ENCODE measurements at places on chromosomes 13 and 19.

DNA sequence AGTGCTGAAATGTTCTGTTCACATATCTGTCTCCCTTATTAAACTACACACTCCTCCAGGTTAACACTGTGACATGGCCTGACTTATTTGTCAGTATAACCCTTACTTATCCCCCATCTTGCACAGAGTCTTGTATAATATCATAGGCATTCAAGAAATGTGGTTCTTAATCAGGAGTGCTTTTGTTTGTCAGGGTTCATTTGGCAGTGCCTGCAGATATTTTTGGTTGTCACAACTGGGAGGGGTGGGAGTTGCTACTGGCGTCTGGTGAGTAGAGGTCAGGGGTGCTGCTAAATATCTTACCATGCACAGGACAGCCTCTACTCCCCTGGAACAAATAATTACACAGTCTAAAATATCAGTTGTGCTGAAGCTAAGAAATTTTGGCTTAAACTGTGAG lies 20.4 kb upstream of the OBI1 start:
- DNase-seq: no peak

DNA sequence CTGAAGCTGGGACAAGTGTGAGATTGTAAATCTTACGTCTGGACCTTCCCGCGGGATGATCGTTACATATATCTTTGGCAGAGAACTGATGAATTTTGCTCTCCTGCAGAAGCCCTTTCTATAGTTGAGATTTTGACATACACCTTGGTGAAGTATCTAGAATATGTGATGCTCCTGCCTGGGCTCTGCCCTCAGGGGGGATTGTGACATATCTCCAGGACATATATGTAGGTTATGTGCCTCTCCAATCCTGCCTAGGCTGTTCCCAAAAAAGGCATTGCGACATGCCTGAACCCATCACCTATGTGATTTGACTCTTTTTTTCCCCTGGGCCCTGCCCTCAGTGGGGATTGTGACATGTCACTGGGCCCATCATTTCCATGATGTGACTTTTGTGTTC lies 76.6 kb downstream of the ZNF208 start:
- no peak for DNase-seq

GRCh38 chr13:27526516-27526915 lies 76.2 kb upstream of the MTIF3 start:
- DNase-seq: no peak

DNA sequence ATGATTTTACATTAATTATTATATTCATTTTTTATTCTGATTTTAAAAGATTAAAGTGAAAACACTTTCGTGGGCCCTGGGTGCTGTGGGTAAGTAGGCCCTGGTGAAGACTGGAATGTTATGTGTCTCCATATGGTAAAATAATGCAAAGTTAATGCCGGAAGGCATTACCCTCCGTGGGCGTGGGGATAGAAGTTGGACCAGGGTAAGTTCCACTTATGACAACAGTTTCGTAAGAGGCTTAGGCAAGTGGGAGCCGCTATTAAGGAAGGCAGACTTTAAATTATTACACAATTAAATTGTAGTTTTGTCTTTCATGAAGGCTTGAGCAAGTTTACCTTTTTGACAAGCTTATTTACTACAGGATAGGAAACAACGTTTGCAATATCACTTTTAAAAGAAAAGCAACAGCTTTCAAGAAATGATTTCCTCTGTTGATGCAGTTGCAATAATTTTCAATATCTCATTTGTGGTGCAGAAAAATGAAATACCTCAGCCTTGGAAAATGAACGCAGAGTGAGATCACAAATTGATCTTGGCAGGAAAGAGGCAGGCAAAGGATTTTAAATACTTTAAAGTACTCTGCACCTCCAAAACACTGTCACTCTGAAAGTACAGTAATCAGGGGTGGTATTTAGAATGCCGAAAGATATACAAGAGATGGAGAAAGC lies 310.6 kb downstream of the DCT start:
- peak; percentile 37 for DNase-seq

GRCh38 chr19:43555185-43555770 lies 20.0 kb downstream of the XRCC1 start:
- peak; percentile 68 for DNase-seq

GRCh38 chr19:17933414-17934129 lies 757 bp downstream of the CCDC124 start:
- DNase-seq: no peak

- no peak for DNase-seq
Observed at GRCh38 chr19:40721936-40722661, 5.2 kb downstream of the ITPKC start.

DNA sequence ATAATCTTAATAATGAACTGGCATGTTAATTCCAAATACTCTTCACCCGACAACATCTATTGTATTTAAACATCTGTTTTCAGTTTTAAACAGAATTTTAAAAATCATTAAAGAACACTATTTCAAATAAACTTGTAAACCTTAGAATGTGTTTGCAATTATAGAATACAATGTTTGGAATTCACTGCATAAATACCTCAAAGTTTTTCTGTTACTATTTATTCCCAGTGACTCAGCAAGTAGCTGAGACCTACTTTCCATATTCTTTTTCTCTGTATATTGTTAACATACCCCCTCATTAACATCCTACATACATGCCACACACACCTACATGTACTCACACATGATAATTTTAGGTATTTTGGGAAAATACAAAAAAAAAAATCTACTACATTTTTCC lies 1134.3 kb downstream of the SLITRK1 start:
- peak; percentile 37 for DNase-seq

GRCh38 chr19:5623397-5624017 lies 624 bp downstream of the SAFB start:
- no peak for DNase-seq

GRCh38 chr13:75492389-75492788 lies 10.4 kb upstream of the TBC1D4 start:
- DNase-seq: peak; percentile 12

- no peak for DNase-seq
Observed at GRCh38 chr19:482186-483041, 13.9 kb upstream of the MADCAM1 start.

- DNase-seq: no peak
Observed at GRCh38 chr13:41502673-41503072, 45.3 kb downstream of the RGCC start.

DNA sequence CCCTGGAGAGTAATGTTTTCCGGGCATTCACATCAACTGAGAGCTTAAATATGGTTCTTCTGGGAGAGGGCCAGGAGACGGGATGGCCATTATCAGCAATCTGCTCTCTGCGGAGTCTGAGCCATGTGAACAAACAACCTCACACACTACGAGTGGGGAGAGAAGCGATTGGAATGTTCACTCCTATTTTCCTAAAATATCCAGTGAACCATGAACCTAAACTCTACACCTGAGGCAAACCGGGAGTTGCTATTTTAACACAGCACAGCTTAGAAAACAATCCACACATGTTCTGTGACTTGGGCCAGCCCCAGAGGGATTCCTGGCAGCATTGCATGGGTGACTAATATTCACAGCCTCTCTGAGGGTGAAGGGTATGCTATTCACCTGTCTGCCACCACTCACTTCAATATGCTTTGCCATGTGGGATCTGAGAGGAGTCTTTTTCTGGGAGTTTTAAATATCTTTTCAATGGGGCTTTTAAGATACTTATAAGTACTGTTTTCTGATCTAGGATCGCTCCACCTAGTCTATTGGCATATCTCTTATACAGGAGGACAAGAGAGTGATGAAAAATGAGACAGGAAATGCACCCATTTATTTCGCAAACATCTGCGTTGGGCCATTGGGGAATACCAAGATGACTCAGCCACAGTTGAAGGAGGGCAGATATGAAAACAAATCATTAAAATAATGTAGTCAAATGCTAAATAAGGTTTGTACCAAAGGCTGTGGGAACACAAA lies 72.6 kb upstream of the SERP2 start:
- DNase-seq: peak; percentile 89

Data from astrocyte of the spinal cord (primary cell).